Right ventricle myocardium superior (tissue), 1 donor: ENCODE measurements at places on chromosomes 4 and X. TPM values are rescaled to one million over a fixed set of nuclear protein-coding genes. Genes with fewer than 3 reads are reported as not detected.

The TMPRSS11A gene
- total RNA-seq = not detected

- DNase-seq = no peak
These were observed 66.9 kb upstream of the PPARGC1A start for GRCh38 chr4:23956601-23957364.

DNA sequence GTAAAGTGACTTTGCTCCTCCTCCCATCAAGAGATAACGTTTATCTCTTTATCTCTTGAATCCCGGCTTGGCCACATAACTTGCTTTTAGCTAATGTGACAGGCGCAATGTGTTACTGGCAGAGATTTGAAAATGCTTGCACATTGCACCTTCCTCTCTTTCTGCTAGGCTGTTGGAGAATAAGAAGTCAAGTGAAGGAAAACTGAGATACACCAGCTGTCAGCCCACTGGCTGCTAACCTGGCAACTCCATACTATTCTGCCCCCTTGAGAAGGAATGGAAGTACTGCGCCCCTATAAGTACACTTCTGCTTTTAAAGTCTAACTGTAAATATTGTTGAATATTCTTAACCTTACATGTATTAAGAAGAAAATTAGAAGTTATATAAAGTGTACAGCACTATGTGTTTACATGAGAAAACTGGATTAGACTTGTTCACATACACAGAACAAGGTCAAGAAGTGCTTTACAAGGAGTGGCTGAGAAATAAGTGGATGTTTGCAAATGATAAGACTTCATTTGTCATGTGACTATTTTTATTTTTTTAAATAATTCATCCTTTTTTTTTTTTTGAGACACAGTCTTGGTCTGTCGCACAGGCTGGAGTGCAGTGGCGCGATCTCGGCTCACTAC is 424.5 kb upstream of the CTSO start:
- DNase-seq = no peak

DNA sequence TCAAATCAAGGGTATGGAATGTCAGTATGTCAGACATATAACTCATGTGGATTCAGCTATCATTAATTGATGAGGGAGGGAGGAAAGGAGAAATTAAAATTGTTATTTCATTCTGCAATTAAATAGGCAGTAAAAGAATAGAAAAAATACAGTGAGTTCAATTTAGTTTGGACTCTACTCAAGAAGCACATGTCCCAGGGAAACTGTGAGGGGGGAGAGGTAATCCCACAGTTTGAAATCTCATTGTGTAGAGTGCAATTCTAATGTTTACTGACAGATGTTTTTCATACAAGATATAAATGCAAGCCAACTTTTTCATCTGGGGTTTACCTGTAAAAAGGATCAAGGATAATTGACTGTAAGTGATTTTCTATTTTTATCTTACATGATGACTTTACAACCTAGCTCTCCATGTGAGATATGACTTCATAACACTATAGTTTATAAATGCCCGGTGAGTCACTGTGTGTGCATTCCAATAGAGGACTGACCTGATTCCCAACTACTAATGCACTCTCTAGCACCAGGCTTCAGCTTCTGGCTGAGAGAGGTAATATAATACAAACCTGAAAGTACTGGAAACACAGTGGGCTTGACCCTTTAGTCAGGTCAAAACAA is 35.2 kb upstream of the SCD5 start:
- DNase-seq = no peak

The HTRA3 gene
- 123 TPM for total RNA-seq

The GPR82 gene
- total RNA-seq = 0.08 TPM

DNA sequence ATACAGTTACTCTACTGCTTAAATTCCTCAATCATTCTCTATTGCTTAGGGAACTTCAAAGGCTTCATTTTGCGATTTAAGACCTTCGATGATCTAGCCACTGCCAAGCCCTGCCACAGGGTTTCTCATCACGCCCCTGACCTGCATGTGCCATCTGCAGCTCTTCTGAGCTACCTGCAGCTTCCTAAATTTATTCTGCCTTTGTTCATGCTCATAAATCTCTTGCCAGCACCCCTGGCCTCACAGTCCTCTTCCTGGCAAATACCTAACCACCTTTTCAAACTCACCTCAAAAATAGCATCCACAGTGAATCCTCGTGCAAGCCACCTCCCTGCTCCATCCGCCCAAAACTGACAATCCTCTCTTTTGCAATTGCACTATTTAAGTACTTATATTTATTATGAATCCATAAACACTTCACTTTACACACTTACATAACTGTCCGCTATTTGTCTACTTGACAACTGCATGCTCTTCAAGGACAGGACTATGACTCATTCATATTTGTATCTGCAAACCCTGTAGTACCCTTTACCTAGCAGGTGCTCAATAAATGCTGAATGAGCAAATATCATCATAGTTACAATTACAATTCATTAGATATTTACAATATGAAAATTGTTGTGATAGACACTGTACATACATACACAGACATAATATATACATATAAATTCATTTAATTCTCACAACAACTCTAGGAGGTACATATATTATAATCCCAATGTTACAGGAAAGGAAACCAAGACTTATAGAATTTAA is 280.0 kb upstream of the RASGEF1B start:
- DNase-seq = no peak

The CETN2 gene
- 24.5 TPM for total RNA-seq

DNA sequence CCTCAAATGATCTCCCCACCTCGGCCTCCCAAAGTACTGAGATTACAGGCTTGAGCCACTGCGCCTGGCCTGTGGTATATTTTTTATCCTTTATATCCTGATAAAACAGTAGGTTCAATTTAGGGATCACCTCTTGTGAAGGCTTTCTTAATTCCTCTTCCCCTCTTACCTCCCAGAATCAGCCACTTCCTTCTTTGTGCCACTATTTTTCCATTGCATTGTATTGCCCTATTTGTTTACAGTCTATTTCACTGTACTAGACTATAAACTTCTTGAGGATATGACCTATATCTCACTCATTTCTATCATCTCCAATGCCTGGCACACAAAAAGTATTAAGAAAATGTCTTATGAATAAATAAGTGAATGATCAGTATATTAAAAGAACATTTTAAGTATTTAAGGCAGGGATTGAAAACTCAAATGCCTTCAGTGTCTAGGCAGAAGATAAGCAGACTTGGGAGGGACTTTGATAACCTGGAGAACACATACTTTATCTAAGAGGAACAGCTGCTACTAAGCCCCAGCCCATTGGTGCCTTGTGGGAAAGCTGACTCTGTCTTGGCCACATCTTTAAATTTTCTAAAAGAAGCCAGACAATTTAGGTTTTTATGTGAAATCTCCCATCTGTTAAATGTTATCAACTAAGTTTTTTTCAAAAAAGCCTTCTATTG is 82.3 kb upstream of the OGT start:
- DNase-seq = no peak

- no peak for DNase-seq
These were observed 110.8 kb upstream of the NOCT start for GRCh38 chr4:138904793-138905192.

- peak; percentile 17 for DNase-seq
These were observed 63.9 kb downstream of the WFS1 start for GRCh38 chr4:6333301-6334202.

The AKAP14 gene
- not detected for total RNA-seq

DNA sequence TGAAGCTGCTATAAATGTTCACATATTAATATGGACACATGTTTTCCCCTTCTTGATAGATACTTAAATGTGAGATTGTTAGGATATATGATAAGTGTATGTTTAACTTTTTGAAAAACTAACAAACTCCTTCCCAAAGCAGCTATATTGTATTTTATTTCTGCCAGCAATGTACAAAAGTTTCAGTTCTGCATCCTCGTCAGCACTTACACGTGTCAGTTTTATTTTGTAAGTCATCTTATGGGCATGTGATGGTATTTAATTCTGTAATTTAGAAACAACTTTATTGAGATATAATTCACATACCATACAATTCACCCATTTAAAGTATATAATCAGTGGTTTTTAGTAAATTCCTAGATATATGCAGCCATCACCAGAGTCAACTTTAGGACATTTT is 31.6 kb downstream of the RAPGEF2 start:
- no peak for DNase-seq

GRCh38 chr4:48205107-48205506 is 64.5 kb downstream of the TEC start:
- DNase-seq = no peak

The UBA1 gene
- total RNA-seq = 89.8 TPM

GRCh38 chr4:147136310-147136709 is 190.6 kb upstream of the TTC29 start:
- DNase-seq = no peak

- DNase-seq = no peak
These were observed 43.9 kb downstream of the CYSLTR1 start for GRCh38 chrX:78283511-78283910.
